ENCODE measurements at places on chromosomes 2 and 18.

DNA sequence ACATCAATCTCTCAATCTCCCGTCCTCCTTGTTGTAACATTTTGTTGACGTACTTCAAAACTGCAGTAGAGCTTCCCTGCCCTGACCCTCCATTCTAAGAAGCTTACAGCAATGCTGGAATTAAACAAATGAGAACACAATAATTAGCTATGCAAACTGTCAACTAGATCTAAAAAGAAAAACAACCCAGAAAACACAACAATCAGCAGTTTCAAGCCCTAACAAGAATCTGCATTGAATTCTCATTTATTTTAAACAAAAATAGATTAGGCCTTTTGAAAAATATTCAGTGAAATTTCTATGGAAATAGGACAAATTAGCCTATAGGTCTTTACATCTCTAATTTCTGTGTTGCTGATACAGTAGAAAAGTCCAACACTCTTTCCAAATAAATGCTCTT is 807.0 kb upstream of the FSHR start:
- DNase-seq: no peak

GRCh38 chr2:5791371-5791770 is 99.2 kb downstream of the SOX11 start:
- DNase-seq: no peak

GRCh38 chr2:65144571-65144970 is 14.7 kb upstream of the RAB1A start:
- no peak for DNase-seq

- DNase-seq: no peak
Measured at GRCh38 chr2:217228732-217229131, 368.9 kb upstream of the TNP1 start.

Data from aorta (tissue), 5 donors.